NCI-H2081 treated with DMSO at 0.1 percent for 48 hours (cell line): ENCODE measurements at places on chromosomes 1 and 21.

GRCh38 chr21:37874481-37874880 is 41.8 kb downstream of the KCNJ6 start:
- no peak for DNase-seq

DNA sequence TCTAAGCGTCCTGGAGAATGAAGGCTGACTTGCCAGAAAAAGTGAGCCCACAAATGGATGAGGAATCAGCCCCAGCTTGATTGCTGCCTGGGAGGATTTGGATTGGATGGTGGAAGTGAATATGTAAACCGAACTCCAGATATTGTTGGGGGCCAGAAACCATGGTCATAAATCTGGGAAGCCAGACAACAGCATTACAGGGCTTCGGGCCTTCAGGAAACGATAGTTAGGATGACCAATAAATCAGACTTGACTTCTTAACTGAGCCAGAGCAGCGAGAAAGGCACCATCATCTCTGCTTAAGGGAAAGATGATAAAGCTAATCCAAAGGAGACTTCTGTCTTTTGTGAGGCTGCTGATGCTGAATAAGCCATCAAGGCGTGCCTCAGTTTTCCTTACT is 26.6 kb downstream of the FAM78B start:
- DNase-seq, result no peak

DNA sequence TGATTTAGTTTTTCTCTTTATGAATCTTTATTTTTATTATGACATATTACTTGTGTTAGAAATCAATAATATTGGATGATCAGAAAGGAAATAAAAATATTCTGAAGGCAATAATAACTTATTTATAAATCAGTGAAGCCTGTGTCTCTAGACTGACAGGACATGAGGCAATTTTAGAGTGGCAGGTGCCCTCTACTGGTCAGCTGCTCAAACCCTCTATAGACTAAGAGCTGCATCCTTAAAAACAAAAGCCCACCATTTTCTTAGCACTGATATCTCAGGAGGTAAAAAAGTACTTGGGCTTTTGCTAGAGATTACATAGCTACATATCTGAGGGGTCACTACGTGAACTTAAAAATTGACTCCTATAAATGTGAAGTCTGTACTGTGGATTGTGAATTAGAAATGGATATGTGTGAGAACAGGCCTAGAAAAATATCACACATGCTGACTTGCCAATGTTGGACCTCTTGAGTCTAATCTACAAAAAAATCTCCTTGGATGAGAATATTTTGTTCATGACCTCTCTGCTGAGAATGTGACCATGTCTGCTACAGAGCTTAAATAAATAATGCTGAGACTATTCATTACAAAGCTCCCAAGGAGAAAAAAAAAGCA is 597.9 kb upstream of the ADAMTS5 start:
- DNase-seq, result no peak

DNA sequence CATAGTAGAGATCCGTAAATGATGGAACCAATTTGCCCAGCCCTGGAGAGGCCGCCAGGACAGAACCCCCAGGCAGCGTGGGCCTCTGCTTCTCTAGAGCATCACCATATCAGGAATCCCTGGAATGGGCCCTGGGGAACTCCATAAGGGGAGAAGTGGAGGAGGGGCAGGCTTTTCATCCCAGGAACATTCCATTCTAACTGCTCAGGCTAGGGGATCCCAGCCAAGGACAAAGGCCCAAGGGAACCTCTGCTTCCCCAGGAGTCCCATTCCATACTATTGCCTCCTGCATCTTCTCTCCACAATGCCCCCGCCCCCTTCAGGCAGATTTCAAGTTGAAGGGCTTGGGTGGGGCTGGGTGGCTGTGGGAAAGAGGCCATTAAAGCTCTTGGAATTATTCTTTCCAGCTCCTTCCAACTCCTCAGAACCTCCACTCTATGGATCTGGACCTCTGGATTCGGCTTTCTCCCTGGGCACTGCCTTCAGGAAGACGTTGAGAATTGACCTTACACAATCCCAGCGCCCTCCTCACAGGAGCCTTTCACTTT is 6.0 kb downstream of the TRNP1 start:
- no peak for DNase-seq

- no peak for DNase-seq
These were observed 12.7 kb upstream of the EIF4G3 start for GRCh38 chr1:21189421-21189820.
